Left hindlimb (tissue), 1 donor: ENCODE measurements at places on chromosomes 7 and 10.

GRCh38 chr7:30445770-30446169 is 32.8 kb downstream of the NOD1 start:
- no peak for DNase-seq

DNA sequence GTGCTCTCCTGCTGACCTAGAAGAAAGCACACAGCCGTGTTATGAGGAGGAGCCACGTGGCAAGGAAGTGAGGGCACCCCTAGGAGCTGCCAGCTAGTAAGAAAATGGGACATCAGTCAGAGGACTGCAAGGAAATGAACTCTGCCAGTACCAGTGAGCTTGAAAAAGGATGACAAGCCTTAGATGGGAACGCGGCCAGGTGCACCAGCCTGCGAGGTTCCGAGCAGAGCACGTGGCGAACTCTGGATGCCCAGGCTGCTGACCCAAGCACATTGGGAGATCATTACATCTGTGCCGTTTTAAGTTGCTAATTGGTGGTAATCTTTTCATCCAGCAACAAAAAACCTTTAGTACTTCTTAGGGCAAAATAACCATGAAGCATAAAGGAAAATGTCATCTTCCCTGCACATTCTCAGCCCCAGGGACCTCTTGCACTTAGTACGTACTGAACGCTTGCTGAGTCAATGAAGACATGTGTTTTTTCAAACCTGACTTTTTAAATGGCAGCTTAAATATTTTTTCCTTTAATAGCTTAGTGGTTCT is 69.4 kb downstream of the AMZ1 start:
- DNase-seq, result no peak

- no peak for DNase-seq
Measured at GRCh38 chr10:119135513-119135881, 30.0 kb downstream of the SFXN4 start.

DNA sequence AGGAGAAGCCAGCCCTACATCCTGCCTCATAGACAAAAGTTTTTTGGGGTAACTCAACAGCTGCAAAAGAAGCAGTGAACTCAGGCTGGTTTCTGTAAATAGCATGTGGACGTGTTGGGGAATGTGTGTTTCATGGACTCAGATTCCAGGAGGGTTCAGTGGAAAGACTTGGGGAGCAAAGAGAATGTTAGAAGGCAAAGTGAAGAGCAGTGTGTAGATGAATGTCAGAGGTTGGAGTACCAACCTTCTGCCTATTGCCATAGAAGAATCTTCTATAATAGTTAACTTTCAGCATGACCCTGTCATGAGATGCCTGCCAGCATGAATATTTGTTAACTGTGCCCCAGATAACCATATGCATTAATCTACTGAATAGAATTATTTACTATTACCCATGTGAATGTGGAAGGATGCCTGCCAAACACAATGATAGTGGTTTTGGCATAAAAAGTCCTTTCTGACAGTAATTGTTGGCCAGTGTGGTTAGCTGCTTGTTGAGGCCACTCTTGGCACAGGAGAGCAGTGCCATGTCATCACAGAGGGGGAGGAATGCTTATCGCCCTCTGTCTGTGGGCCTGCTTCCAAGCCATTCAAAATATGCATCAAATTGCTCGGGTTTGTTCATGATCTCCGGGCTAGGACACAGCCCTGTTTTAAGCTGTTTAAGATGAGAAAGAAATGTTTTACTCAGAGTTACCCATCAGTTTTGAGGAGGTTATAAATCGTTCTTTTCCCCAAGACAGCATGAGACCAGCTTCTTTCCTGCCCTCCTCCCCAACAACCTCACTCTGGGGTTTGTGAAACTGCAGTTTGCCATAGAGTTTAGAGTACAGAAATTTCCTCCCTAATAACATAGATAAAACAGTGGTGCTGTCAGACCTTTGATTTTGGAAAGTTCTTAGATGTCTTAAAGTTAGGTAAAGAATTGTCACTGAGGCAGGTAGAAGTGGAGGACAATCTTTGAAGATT is 165.3 kb downstream of the WNT2 start:
- DNase-seq, result peak; percentile 76

- DNase-seq, result no peak
Measured at GRCh38 chr7:40644454-40645188, 509.8 kb downstream of the SUGCT start.

DNA sequence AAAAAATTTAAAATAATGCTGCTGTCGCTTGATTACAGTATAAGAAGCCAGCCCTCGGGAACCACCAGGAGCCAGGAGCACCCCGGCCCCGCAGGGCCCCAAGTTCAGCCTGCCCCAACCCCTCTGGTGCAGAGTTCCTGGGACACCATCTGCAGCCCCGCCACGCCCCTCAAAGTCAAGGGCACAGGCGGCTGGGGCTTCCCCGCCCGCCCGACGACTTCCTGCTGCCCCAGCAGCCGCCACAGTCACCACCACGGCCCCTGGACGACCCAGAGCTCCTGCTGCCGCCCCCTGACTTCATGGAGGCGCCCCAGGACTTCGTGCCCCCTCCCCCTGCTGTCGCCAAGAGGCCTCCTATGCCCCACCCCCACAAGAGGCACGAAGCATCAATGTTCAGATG is 103.6 kb upstream of the PDSS1 start:
- no peak for DNase-seq

GRCh38 chr10:74039561-74040145 is 41.7 kb downstream of the VCL start:
- DNase-seq, result peak; percentile 40

DNA sequence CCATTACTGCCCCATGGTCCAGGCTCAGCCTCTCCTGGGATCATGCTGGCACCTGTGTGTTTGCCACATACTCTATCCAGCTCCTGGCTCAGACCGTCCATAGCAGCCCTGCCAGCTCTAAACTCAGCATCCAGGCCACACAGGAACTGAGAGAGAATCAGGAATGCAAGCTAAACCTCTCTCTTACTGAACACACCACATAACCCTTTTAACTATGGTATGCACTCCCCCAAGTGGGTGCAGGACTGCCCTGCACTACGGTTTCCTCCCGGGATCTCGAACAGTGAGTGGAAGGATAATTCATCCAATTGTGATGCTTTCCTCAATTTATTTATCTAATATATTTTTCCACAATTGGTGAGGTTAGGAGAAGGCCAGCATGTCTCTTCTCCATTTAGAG is 17.1 kb upstream of the ZNF800 start:
- no peak for DNase-seq

DNA sequence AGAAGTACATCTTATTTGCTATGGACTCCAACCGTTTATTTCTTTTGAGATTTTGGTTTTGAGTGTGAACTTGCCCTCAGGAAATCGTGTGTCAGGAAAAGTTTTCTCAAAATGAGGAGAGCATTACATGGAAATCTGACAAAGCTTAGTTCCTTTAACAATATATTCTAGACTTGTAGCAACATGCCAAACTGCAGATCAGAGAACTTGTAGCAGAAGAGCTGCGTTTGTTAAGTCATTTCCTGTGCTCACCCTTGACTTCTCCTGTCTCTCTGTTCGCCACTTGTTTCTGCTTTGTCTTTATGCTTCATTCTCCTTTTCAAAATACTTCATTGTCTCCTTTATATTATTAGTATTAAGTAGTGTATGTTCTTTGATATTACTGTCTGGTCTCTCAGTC is 116.6 kb upstream of the FOXP2 start:
- DNase-seq, result no peak

DNA sequence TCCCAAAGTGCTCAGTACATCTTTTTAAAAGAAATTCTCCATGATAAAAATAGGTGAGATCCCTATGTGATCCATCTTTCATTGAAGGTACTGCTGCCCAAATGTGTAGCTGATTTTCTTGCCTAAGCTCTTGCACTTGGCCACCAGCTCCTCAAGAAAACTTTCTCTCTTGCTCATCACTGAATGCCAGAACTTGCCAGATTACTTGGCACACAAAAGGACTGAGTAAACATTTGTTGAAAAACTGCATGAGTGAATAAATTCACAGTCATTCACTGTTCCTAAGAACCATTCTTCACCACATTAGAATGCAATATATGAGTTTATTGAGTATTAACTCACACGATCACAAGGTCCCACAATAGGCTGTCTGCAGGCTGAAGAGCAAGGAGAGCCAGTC is 99.9 kb downstream of the TRIL start:
- DNase-seq, result no peak

- no peak for DNase-seq
Measured at GRCh38 chr7:3094701-3095445, 51.2 kb upstream of the CARD11 start.

DNA sequence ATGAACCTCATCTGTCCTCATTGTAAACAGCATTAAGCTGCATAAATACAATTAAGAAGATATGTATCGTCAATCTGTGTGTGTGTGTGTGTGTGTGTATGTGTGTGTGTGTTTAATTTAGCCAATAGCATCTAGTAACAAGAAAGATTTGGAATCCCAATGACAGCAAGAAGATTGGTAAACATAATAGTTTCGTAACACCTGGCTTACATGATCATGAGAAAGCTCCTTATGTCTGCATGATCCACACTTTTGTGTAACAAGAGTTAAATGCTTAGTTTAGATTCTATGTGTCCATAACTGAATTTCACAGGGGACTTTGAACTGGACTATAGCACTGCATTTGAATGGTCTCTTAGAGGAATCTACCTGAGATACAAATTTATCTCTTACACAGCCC is 191.0 kb upstream of the BET1 start:
- no peak for DNase-seq

- no peak for DNase-seq
Measured at GRCh38 chr10:45423976-45424499, 50.0 kb downstream of the ALOX5 start.

GRCh38 chr7:35536396-35536826 is 158.5 kb downstream of the HERPUD2 start:
- no peak for DNase-seq

DNA sequence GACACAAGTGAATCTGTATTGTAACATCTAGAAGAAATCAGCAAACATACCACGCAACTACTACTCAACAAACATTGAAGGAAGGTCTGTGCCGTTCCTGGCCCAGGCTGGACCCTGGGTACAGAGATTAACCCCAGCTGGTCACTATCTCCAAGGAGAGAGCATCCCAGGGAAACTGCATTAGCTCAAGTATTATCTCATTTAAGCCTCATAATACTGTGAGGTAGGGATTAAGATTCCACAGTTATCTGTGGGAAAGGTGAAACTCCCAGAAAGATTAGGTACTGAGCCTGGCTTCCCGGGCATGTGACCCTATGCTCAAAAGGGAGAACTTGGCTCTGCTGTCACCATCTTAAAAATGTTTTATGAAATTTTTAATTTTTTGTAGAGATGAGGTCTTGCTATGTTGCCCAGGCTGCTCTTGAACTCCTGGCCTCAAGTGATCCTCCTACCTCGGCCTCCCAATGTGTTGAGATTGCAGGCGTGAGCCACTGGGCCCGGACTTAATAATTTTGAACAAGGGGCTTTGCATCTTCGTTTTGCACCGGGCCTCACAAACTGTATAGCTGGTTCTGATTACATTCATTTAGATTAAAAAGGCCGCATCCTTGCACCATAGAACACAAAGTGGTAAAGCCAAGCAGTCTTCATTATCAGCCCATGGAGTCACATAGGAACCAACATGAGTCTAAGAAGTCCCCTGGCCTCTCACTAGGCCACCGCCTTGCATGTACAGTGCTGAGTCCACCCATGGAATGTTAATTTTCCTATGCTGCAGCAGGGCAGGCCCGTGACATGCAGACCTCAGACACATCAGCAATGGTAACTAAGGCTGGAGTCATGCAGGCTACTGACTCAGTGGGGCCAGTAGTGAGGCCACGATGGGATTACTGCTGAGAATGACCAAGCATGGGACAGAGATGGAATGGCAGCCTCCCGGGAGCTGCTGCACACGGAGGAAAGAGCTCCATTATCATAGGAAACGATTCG is 5.5 kb upstream of the CTBP2 start:
- DNase-seq, result no peak

GRCh38 chr7:83807774-83808173 is 158.8 kb upstream of the SEMA3E start:
- no peak for DNase-seq

DNA sequence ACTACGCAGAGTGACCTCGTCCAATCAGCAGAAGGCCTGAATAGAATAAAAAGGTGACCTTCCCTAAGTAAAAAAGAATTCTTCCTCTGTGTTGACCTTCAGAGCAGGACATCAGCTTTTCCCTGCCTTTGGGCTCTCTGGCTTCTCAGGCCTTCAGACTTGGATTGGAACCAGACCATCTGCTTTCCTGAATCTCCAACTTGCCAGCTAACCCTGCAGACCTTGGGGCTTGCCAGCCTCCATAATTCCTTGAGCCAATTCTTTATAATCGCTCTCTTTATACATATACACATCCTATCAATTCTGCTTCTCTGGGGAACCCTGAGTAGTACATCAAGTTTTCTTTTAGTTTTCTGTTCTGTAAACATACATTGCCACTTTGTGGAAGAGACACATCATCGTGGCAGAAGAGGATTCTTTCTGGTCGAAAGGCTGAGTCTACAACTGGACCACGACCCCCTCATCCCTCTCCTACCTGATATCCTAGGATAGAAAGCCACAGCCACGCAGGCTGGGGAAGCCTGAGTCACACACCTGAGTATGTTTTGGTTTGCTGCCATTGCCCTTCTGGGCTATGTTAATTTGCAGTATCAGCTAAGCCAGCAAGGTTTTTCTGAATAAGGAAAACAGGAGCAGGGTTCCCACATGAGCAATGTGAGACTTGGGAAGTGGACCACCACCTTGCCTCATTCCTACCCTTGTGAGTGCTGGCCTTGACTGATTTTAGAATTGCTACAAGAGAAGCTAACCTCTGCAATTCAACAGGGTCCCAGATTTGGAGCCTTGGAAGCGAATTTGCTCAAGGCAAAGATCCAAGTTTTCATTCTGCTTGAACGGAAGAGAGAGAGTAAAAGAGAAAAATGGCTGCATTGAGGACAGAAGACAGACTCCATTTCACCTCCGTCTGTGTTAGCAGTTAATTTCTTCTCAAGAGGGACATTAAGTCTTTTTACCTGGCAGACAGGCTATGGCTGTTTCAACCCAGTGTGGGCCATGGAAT is 445.2 kb upstream of the FZD8 start:
- no peak for DNase-seq

- no peak for DNase-seq
Measured at GRCh38 chr10:89255793-89256192, 4.2 kb upstream of the LIPA start.

- no peak for DNase-seq
Measured at GRCh38 chr7:129698516-129699418, 87.2 kb downstream of the NRF1 start.

DNA sequence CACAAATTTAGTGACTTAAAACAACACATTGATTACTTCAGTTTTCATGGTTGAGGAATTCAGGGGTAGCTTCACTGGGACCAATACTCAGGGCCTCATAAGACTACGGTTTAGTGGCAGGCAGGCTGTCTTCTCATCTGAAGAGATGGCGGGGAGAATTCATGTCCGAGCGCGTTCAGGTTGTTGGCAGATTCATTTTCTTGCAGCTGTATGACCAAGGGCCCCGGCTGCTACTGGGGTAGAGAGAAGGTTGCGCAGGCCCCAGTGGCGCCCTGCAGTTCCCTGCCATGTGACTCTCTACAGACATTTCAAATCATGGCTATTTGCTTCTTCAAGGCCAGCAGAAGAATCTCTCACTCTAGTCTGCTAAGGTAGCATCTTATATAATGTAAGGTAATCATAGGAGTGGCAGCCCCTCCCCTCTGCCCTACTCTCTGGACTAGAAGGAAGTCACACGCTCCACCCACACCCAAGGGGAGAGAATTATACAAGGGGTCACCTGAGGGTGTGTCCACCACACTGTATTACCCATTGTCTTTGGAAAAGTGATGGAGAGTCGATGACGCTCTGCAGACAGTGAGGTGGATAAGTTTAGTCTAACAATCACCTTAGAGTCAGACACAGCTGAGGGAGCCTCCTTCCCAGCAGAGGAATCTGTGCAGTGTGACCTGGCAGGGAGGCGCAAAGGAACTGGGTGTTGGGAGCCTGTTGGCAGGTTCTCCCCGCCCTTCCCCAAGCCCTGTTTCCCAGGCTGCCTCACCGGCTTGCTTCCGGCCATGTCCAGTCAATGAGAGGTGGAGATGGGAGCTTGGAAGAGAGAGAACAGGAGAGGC is 35.7 kb upstream of the PLEKHA1 start:
- no peak for DNase-seq
